Breast epithelium (tissue), 4 donors: ENCODE measurements at places on chromosomes 3 and 15.

DNA sequence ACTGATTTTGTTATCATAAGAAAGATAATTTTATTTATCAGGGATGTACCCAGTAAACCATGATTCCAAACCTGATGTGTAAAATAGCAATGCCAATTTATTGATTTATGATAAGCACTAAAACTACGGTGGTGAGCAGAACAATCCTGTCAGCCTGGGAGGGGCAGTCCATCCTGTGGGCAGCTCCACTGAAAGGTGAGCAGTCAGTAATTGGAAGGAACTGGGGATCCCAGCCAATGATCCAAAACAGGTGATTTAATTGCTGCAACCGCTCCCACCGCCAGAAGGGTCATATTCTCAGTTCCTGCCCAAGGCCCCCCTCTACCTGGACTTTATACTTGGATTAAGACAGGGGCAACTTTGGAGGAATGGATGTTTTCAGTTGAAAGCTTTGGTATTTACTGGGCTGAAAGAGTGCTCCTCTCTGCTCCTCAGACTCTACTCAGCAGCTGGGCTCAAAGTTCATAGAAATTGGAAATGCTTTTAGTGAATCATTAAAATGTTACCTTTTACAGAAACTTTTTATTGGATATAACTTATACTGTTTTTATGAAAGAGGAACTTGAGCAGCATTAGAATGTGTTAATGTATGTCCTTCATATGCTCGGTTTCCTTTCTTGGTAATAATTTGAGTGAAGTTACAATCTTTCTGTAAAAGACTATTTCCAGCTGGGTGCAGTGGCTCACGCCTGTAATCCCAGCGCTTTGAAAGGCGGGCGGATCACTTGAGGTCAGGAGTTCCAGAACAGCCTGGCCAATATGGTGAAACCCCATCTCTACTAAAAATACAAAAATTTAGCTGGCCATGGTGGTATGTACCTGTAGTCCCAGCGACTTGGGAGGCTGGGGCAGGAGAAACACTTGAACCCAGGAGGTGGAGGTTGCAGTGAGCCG, 198.6 kb upstream of the IL12A start:
- H3K36me3 ChIP-seq = no peaks in the 10 kb centered on the region
- peak overlapping the region; percentile 37 for H3K27ac ChIP-seq
- no peak for DNase-seq
- peaks cover 2% of the 10 kb centered on the region for H3K4me1 ChIP-seq
- no peaks in the 10 kb centered on the region for H3K27me3 ChIP-seq

DNA sequence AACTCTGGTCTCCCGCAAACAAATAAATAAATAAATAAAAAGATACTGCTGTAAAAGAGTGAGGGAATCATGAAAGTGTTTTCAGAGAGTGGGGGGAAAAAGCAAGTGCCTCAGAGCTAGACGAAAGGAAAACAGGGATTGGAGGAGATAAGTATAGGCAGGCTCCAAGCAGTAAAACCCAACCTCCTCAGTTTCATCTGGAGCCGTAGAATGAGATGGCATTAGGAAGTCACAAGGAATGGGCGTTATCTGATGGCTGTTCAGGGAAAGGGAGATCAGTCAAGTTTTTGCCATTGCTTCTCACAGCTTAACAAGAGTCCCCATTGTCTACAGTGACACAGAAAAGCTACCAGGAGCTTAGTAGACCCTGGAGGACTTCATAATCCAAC, 451.5 kb upstream of the PPP2R3A start:
- no peak overlapping the region for H3K27ac ChIP-seq
- no peak for DNase-seq
- H3K4me1 ChIP-seq = no peaks in the 10 kb centered on the region
- H3K36me3 ChIP-seq = no peaks in the 10 kb centered on the region

GRCh38 chr3:49172551-49173041, 1.2 kb downstream of the KLHDC8B start:
- H3K27me3 ChIP-seq = no peaks in the 10 kb centered on the region
- peaks cover 11% of the 10 kb centered on the region for H3K4me1 ChIP-seq

- no peaks in the 10 kb centered on the region for H3K27me3 ChIP-seq
- no peak for DNase-seq
- no peak overlapping the region for H3K4me3 ChIP-seq
- H3K27ac ChIP-seq = peak overlapping the region; percentile 89
- no peaks in the 10 kb centered on the region for H3K36me3 ChIP-seq
Measured at GRCh38 chr15:89018207-89018606, 70.0 kb upstream of the ABHD2 start.
